SK-N-SH treated with all-trans-retinoic acid at 6 μM for 48 hours (cell line): ENCODE measurements at places on chromosomes 3 and 15.

- no peak for ATAC-seq
Observed at GRCh38 chr15:99605990-99606389, 40.2 kb downstream of the MEF2A start.

- ATAC-seq = no peak
Observed at GRCh38 chr15:64454282-64454681, 6.1 kb upstream of the ZNF609 start.

DNA sequence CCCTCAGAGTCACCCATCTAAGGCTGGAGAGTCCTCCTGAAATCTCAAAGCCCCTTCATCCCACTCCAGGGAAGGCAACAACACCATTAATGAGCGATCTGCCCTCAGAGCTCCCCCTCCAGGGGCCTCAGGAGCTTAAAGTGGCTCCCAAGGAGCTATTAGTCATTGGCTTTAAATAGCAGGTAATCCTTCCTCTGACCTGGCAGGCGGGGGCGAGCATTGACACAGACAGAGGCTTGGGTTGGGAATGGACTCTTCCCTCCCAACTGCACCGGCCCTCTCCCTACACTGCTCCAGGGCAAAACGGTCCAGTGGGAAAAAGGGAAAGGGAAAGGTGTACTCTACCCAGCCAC, 1.4 kb downstream of the MFGE8 start:
- peak; percentile 9; the same call in 1 of the 3 replicates for ATAC-seq

DNA sequence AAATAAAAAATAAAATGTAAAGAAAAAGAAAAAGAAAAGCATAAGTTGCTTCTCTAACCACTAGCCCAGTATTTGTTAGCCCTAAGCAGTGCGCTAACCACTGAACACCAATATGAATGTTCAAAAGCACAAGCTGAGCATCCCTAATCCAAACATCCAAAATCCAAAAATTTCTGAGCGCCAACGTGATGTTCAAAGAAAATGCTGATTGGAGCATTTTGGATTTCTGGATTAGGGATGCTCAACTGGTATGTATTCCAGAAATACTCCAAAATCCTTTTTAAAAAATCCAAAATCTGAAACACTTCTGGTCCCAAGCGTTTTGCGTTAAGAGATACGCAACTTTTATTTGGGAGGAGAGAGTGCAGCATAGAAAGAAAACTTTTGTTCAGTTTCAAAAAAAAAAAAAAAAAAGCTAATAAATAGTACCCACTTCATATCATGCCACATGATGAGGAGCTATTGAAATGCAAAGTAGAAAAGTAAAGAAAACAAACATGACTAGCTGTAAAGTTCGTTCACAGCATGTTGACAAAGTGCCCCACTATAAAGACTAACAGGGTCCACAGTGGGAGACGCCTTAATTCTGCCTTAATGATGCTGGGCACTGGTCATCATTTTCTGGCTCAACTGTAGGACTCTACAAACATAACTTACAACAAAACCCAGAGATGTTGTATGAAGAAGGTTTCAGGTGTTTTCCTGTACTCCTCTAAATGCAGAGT, 32.4 kb downstream of the EDC3 start:
- no peak for ATAC-seq

DNA sequence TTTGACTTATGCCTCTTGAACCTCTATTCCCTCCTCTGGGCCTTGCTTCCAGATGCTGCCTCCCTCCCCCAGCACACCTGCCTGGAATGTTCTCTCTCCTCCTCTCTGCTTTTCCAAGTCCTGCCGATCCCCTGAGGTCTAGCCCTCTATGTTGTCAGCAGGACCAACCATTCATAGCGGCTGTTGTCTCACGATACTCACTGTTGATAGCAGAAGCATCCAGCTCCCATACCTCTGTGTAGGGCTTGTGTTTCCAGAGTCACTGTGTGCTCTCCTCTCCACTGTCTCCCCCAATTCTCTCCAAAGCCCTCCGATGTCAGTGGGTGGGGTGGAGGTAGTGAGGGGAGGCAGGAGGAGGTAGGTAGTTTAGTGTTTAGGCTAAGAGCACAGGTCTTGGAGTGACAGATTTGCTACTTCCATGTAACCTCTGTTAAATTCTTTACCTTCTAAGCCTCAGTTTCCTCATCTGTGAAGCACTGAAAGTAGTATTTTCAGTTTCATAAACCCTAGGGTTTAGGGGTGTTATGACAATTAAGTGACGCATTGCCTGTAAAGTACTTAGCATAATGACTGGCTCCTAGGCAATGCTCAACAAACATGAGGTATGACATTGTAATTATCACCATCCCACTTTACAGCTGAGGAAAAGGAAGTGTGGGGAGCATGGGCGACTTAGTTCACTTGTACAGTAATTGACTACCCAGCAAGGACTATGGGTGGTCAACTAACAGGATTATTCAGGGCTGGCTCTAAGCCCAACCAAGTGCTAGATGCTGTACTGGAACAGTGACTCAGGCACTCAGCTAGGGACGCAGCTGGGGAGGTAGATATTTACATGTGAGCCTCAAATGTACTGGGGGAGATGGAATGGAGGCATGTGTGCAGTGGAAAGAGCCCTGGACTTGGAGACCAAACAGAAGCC, 122.8 kb downstream of the CACNA1D start:
- no peak for ATAC-seq

DNA sequence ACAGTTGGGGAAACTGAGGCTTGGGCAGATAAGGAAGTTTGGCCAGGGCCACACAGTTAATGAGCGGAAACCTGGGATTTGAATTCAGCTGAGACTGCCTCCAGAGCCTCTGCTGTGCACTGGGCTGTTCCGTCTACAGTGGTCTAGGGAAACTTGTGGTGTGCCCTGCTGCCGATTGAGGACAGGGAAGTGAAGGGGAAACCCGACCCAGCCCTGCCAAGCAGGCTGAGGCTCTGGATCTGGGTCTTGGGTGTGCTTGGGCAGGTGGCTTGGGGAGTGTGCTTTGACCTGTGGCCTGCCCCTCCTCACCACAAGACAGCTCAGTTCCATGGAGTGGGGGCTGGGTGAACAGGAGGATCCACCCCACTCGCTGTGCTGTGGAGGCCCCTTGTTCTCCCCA, 17.6 kb downstream of the NISCH start:
- ATAC-seq = no peak

DNA sequence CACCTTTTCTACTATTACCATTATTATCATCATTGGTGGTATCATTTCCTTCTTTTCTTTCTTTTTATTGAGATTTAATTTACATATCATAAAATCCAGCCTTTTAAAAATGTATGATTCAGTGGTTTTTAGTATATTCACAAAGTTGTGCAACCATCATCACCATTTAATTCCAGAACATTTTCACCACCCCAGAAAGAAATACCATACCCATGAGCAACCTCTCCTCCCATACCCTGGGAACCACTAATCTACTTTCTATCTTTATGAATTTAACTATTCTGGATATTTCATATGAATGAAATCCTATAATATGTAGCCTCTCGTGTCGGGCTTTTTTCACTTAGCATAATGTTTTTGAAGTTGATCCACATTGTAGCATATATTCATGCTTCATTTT, 29.1 kb downstream of the AAGAB start:
- no peak for ATAC-seq

GRCh38 chr3:128076483-128077201, 24.4 kb downstream of the SEC61A1 start:
- ATAC-seq = no peak

- ATAC-seq = no peak
Observed at GRCh38 chr15:92683511-92683834, 27.9 kb upstream of the FAM174B start.

DNA sequence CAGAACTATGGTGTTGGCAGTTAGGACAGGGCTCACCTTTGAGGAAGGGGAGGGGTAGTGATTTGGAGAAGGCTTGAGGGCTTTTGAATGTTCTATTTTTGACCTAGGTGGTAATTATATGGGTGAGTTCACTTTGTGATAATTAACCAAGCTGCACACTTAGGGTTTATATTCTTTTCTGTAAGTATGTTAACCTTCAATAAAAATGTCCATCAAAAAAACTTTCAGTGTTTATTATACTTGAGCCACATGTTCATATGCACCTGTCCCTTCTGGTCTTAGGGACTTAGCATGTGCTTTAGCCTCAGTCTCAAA, 28.4 kb downstream of the PDE8A start:
- ATAC-seq = no peak

DNA sequence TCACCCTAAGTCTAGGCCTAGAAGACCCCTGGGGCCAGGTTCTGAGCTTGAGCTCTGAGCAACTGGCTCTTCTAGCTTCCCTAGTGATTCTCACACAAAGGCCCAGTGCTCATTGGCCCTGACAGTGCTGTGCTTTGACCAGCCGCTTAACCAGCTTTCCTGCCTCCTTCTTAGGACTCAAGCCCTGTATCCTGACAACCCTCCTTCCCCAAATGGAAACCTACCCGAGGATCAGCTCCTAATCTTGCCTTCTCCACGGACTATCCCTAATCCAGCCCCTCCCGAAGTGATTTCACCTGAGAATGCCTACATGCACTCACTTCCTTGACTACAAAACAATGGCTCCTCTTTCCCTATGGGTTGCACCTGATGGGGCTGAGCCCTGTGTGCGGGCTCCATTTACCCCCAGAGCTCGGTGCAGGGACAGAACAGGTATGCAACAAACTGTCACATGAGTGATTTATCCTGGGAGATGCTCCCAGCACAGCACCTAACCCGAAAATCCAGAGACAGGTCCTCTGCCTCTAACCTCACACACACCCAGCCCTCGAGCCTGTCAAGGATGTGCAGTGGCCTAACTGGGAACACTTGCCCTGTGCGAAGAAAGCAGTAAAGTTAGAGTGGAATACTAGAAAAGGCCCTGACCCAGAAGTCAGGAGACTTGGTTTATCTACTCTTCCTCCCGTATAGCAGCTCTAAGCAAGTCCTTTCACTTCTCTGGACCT, 2.3 kb downstream of the MEGF11 start:
- ATAC-seq = no peak

DNA sequence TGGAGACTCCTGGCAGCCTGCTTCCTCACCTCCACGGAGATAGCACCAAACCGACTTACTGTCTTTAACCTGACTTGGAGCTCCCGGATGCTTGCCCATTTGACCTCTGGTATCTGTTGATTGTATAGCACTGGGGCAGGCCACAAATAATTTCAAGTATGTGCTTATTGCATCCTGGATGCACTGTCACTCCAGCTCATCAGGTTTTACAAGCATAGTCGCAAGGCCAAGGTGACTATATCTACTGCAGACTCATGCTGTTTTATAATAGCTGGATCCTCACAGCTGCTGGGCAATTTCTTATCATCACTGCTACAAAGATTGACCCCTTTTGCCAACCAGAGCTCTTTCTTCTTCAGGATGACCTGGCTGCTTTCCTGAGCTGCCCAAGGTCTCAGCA, 45.6 kb downstream of the PEX5L start:
- no peak for ATAC-seq

GRCh38 chr15:89335298-89336041, 846 bp upstream of the POLG start:
- ATAC-seq = peak; percentile 25; the same call in 2 of the 3 replicates

GRCh38 chr3:30156586-30157498, 449.6 kb upstream of the TGFBR2 start:
- ATAC-seq = peak; percentile 84

DNA sequence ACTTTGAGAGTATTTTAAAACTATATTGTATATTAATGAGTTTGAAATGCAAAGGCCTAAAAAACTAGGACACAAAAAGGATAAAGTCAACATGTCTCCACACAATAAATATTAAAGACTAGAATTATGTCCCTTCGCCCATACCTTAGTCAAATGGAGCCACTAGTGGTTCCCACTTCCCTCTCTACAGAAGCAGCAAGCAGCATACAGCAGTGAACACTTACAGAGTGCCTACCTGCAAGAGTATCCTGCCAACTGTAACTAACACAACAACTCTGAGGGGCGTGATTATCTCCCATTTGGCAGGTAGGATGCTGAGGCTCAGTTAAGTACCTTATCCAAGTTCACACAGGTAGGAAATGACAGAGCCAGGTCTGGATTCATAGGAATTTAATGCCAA, 17.2 kb downstream of the DYNC1LI1 start:
- no peak for ATAC-seq

DNA sequence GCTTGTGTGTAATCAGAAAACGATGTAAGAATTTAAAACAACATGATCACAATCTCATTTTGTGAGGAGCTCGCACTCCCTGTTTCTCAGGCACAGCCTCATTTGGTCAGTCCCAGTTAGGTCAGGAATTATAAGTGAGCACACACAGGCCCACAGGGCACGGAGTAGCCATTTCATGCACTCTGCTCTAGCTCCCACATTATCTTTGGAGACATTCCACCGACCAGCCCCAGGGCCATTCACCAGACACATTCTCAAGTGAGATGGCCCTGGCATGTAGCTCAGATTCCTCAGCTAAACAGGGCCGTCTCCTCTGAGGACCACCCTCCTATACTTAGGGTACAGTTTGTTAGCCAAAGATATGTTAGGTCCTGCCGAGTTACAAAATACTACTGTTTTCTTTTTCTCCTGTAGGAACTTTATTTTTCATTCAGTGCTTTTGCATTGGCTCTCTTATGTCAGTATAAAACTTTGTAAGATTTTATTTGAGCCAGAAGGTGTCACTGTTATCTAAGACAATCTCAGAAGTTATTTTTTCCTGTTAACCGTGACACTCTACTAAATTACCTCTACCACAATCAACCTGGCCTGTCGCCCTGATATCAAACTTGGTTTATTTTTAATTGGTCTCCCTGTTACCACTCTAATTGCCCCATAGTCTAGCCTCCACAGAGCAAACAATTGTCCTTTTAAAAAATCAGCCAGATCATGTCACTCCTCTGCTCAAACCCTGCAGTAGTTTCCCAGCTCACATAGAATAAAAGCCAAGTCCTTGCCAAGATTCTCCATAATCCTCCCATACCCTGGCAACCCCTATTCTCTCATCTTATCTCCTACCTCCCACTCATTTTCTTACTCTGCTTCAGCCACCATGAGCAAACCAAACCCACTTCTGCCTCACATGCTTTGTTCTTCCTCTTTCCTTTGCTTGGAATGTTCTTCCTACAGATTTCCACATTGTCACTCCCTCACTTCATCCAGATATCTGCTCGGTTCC, 105.7 kb downstream of the PPP2R3A start:
- peak; percentile 53 for ATAC-seq

DNA sequence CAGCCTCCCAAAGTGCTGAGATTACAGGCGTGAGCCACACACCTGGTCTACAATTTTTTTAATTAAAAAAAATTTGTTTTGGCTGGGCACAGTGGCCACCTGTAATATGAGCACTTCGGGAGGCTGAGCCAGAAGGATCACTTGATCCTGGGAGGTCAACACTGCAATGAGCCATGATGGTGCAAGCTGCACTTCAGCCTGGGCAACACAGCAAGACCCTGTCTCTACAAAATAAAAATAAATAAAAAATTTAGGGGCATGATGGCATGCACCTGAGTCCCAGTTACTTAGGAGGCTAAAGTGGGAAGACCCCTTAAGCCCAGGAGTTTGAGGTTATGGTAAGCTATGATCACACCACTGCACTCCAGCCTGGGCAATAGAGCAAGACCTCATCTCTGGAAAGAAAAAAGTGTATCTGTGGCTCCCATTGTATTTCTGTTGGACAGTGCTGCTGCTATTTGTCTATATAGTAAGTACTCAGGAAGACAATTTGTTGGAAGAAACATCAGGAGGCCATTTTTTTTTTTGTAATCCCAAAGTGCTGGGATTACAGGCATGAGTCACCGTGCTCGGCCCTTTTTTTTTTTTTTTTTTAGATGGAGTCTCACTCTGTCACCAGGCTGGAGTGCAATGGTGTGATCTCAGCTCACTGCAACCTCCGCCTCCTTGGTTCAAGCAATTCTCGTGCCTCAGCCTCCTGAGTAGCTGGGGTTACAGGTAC, 27.5 kb upstream of the SH3BP5 start:
- ATAC-seq = no peak

GRCh38 chr15:67508407-67508806, 12.5 kb upstream of the C15orf61 start:
- ATAC-seq = no peak
